ENCODE measurements at places on chromosomes 6 and 20.

GRCh38 chr6:43771858-43772680, 2.1 kb downstream of the VEGFA start:
- DNase-seq: peak; percentile 81

GRCh38 chr6:157912326-157912725, 69.3 kb upstream of the SYNJ2 start:
- DNase-seq: no peak

GRCh38 chr20:15832512-15832911, 740.7 kb downstream of the KIF16B start:
- DNase-seq: no peak

DNA sequence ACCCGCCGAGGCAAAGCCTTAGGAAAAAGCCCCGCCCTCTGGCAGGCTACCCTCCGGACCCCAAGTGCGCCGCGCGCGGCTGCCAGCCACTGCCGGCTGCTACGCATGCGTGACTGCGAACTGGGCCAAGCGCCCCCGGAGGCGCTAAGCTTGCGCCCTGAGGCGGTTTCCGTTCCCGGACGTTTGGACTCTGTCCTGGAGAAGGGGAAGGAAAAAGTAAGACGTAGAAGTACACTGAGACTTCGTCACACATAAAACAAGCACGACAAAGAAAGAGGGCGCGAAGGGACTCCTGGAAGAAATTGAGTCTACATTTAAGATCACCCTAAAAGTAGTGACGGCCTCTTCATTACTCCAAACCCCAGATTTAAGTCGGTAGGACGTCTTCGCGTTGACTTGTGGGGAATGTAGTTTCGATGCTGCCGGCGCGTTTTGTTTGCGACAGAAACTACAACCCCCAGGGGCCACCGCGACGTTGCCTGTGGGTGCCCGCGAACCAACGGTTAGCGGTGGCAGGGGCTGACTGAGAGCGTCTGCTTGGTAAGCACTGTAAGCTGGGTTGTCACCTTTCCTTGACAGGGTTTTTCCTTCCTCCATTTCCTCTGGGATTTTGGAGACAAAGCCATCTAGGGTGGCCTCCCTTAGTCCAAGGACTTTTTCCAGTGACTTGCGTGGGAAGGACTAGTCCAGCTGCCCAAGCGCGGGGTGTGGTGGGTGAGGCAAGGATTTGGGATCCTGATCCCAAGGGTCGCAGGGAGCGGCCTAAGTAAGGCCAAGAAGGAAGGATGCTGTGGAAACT, at the start of gene CEP57L1:
Gene CEP57L1 (plus strand): TSS at position 472 of the 799 bp plus-strand sequence. CDS start 49,715 bp downstream, outside the sequence.
- DNase-seq: peak; percentile 97

DNA sequence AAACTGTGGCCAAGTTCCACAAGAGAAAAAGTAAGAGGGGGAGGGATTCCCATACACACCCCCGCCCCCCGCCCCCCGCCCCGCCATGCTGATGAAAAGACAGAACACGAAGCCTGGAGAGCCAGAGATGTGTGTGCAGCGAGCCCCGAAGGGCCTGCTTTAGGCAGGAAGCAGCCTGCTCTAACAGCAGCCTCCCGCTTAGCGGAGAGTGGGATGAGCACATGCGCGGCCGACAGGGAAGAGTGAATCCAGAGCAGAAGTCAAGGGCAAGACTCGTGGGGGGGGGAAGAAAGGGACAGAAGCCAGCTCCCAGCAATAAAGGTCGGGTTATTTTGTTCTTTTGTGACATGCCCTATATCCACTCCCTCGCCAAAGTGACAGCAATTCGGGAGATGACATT, 67.2 kb upstream of the PTGIS start:
- DNase-seq: no peak

DNA sequence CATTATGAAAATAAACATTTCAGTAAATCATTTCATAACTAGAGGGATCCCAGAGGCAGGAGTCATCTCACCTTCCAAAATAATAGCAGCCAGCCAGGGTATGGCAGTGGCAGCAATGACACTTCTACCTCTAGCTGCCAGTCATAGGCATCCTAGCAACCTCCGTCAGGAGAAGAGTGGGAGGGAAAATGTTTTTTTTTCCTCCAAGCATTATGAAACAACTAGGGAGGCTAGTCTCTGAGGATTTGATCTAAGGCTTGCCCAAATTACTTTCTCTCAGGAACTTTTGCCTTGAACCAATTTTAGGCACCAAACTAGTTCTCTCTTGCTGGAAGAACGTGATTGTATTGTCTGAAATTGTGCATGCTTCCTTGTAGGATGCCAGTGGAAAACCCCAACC, 208.7 kb upstream of the PREP start:
- no peak for DNase-seq

- no peak for DNase-seq
These were observed 3.2 kb downstream of the NKX2-2 start for GRCh38 chr20:21510414-21511384.

DNA sequence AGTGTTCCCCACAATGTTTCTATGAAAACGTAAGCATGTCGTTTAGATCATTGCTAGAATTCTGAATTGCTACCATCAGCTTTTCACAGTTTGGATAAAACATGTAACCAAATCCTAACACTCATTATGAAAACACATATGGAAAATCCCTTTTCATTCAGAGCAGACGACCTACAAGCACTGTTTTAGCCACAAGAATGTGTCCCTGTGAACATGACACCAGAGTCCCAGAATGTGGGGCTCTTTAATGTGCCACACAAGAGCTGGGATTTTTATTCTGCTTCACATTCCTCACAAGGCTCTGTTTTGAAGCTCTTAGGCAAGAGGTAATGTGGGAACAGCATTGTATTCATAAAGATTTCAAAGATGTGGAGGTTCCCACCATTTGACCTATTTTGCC, 141.1 kb upstream of the CITED2 start:
- no peak for DNase-seq

- DNase-seq: no peak
These were observed 231.1 kb upstream of the ZNF217 start for GRCh38 chr20:53824779-53825178.

GRCh38 chr20:10023911-10024310, 10.9 kb upstream of the ANKEF1 start:
- no peak for DNase-seq

- DNase-seq: no peak
These were observed 215.4 kb upstream of the PREP start for GRCh38 chr6:105618247-105618646.

Measured in hematopoietic multipotent progenitor cell treated with erythropoietin and hydrocortisone succinate and interleukin-3 and kit ligand, for 6 days (in vitro differentiated cells).